ENCODE measurements at places on chromosomes 6 and 20. TPM values are rescaled to one million over a fixed set of nuclear protein-coding genes. Genes with fewer than 3 reads are reported as not detected.

PBOV1 gene
- polyA plus RNA-seq = not detected

COX4I2 gene
- not detected for polyA plus RNA-seq

YIPF3 gene
- 244 TPM for polyA plus RNA-seq

CCR6 gene
- 0.68 TPM for polyA plus RNA-seq

ADAM33 gene
- not detected for polyA plus RNA-seq
